ENCODE measurements at places on chromosomes 3 and 15. TPM values are rescaled to one million over a fixed set of nuclear protein-coding genes. Genes with fewer than 3 reads are reported as not detected.

GRCh38 chr15:63048776-63049665 is 6.5 kb downstream of the TPM1 start:
- DNase-seq: no peak

GRCh38 chr15:90064911-90065681 is 37.2 kb downstream of the IDH2 start:
- no peak for DNase-seq

GRCh38 chr3:122919291-122919610 is 108.3 kb downstream of the SEMA5B start:
- no peak for DNase-seq

GRCh38 chr3:181764544-181764943 is 52.8 kb downstream of the SOX2 start:
- no peak for DNase-seq

DNA sequence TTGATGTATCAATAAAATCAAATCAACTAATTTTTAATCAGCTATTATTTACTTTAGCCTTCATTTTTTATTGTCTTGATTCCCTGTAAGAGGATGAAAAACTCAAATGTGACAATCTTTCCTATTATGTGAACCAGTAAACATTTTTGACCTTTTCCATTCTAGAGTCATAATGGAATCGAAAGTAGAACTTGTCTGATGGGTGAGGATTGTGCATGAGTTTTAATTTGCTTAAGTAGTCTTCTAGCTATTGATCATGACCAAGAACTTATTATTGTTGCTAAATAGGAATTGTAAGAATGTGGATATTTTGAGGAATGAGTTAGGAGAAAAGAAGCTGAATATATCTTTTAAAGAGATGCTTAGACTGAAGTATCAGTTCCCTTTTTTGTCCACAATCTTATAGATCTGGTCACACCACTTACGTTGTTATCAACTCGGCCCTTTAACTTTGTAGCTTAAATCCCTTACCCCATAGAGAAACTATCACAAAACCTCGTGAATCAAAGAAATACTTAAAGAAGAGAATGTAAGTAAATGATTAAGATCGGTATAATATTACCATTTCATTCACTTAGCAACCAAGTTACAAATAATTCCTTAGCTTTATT is 147.3 kb downstream of the TP63 start:
- DNase-seq: no peak

DNA sequence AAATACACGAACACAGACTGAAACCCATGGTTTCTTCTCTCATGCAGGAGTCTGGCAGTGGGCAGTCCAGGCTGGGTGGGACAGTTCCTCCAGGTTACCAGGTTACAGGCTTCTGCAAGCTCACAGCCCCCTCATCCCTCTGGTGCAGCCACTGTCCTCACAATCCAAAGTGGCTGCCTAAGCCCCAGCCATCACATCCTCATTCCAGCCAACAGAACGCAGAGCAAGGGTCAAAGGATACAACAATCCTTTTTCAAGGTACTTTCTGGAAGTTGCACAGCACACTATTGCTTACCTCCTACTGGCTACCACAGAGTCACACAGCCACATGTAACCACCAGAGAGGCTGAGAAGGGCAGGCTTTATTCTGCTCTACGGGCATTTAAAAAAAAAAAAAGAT is 154.6 kb downstream of the NUP210 start:
- DNase-seq: no peak

GRCh38 chr3:158970006-158970405 is 168.2 kb downstream of the MFSD1 start:
- DNase-seq: no peak

- DNase-seq: no peak
These were observed 53.0 kb downstream of the TMEM45A start for GRCh38 chr3:100545371-100545770.

- peak; percentile 21 for DNase-seq
These were observed 29.8 kb downstream of the GOLGA8S start for GRCh38 chr15:23384371-23384770.

DNA sequence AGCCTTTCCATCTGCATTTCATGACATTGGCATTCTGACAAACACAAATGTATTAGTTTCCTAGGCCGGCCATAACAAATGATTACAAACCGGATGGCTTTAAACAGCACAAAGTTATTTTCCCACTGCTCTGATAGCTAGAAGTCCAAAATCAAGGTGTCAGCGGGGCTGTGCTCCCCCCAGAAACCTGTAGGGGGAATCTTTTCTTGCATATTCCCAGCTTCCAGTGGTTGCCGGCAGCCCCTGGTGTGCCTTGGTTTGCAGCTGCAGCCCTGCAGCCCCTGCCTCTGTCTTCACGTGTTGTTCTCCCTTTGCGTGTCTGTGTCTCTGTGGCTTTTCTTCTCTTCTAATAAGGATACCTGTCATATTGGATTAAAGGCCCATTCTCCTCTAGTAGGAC is 79.0 kb upstream of the CDV3 start:
- DNase-seq: no peak

- DNase-seq: peak; percentile 97
These were observed at the start of the genes MST1 and RNF123 for GRCh38 chr3:49689046-49689907. MST1 (minus strand) TSS chr3:49689474; CDS start chr3:49688691, 783 bp downstream. RNF123 (plus strand) TSS chr3:49689557; CDS start chr3:49691166, 1,609 bp downstream.

AADAC gene
- total RNA-seq: not detected

RETNLB gene
- not detected for total RNA-seq

CAV3 gene
- not detected for total RNA-seq

CACNA2D3 gene
- 0.46 TPM for total RNA-seq

Measured in osteocyte (in vitro differentiated cells).